H4 (cell line): ENCODE measurements at places on chromosomes 3 and 15.
A peak's percentile ranks its signal among the peaks of the same experiment; 100 is the strongest.

DNA sequence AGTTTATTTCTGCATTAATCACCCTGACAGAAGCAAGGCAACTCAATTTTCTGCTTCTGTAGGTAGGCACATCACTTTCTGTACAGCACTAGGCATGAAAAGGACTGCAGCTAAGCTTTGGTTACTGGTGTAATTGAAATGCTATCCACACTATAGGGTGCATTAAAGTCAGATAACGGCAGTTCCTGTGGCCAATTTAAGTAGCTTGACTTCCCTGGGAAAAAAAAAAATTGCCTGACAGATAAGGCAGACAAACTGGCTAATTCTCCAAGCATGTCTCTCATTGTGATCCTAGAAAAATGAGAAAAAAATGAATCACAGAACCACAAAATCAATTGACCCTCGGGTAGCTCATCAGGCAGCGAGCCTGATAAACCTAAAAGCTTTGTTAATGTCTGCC, 151.4 kb downstream of the MEIS2 start:
- DNase-seq: no peak

DNA sequence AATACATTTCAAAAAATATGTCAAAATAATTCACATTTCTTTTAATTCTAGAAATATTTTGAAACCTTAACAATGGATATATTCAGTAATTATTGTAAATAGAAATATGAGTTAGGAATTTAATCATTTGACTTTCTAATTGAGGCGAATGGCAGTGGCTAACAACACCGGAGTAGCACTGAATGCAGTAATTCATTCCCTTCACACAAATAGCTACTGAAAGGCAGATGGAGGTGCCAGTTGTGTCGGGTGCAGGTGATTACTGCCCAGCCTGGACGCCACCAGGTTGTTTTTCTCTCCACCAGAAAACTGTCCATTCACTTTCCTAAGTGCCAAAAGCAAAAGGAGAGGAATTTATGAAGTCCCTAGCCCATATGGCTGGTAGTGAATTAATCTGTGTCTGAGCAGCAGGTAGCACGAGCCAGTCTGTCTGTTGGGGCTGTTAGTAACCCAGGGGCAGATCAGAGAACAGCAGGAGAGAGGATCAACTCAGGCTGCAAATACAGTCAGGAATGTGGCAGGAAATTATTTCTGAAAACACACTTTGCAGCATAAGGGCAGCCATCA, 79.3 kb upstream of the GMNC start:
- no peak for DNase-seq

GRCh38 chr3:184426691-184427141, 46.9 kb downstream of the CHRD start:
- no peak for DNase-seq

- no peak for DNase-seq
Observed at GRCh38 chr3:157514371-157514895, 11.2 kb upstream of the VEPH1 start.

DNA sequence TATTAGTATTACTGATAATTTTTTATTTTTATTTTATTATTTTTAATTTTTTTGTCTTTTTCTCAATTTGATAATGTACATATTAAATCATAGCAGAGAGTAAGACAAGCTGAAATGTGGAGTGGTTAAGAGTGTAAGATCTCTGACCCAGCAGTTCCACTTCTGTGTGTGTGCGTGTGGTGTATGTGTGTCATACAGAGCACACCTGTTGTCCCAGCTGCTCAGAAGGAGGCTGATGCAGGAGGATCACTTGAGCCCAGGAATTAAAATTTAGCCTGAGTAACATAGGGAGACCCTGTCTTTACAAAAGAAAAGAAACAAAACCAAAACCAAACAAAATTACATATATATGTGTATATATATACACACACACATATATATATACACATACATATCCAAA, 1.4 kb upstream of the CIDEC start:
- DNase-seq: no peak

DNA sequence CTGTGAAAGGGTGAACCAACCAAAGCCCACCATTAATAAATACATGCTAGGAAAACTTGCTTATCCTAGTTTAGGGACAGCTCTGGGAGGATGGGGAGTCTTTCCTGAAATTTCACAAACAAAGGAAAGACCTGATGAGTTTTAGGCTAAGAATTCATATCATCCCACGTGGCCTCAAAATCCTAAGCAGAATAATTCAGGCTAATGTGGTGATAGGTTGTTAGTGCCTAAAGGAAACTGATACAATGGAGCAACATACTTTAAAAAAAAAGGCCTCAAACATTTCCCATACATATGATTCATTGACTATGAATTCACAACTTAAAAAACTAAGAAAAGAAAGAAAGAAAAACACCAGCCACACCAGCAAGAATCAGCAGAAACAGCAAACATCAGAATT, 126.9 kb upstream of the CNTN4 start:
- DNase-seq: no peak

- DNase-seq: peak; percentile 27
Observed at GRCh38 chr3:8851703-8852102, 82.3 kb upstream of the OXTR start.

DNA sequence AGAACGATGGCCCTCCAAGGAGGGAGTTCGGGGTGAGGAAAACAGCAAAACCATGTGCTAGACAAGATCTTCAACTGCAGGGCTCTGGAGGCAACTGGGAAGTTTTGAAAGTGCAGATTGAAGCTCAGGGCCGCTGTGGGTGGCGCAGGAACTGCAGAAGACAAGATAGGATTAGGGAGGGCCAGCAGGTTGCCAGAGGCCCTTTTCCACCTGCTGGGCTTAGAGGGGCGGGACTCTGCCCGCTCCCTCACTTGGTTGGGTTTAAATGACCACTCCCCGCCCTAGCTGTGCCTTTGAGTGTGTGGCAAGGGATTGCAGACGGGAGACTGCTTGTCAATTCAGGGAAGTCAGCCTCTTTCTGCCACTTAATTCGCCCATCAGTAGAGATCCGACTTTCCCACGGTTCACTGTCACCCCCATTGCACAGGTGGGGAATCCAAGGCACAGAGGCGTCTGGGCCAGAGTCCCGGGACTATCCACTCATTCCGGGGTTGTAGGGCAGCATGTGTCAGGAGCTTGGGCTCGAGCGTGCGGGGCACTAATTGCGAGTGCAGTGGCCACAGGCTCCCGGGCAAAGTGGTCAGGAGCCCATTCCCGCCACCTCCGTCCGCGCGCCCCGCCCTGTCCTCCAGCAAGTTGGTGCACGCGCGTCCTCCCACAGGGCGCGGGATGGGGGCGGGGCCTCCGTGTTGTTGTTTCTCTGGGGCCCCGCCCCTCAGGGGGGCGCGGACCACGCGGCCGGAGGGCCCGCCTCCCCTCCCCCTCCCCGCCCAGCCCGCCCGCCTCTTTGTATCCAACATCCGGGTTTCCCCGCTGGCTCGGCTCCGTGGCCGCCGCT, at the start of gene ACVR2B:
TSS of gene ACVR2B (plus strand) at position 816 of the 838 bp plus-strand sequence. CDS start 433 bp downstream, outside the sequence.
- peak; percentile 27 for DNase-seq

DNA sequence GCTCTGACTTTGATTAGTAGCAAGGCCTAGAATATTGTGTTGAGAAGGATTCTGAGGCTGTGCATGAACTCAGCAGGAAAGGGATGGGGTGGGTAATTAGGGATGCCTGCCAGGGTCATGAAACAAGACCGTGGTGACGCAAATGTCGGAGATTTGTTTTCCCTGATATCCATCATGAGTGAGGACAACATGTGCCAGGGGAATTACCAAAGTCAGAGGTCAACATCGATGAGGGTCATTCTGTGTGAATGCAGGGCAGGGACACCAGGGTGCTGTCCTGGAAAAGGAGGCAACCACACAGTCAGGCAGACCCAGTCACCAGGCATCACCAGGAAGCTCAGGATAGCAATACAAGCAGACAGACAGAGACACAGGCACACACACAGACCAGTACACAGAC, 52.2 kb downstream of the SLCO2A1 start:
- DNase-seq: no peak

DNA sequence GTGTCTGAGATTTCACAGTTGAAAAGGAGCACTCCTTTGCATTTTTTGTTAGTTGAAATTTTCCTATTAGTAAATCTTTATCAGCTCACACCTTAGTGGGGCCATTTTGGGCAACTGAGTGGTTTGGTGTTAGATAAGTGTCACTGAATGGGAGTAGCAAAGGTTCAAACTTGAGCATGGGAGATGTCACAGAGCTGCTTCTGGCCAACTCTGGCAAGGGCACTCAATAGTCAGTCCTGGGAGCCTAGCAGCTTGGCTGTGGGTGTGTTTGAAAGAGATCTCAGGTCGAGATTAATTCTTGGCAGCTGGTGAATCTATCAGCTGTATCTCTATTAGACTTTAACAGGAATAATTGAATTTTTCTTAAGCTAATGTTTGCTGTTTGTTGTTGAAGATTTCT, 579.3 kb downstream of the EDEM1 start:
- DNase-seq: no peak

- peak; percentile 17 for DNase-seq
Observed at GRCh38 chr15:33310481-33311311, at the start of gene RYR3. Gene RYR3 (plus strand): TSS chr15:33310967. CDS start chr15:33311046, 79 bp downstream.

- DNase-seq: no peak
Observed at GRCh38 chr15:25939122-25939521, 76.0 kb upstream of the ATP10A start.

DNA sequence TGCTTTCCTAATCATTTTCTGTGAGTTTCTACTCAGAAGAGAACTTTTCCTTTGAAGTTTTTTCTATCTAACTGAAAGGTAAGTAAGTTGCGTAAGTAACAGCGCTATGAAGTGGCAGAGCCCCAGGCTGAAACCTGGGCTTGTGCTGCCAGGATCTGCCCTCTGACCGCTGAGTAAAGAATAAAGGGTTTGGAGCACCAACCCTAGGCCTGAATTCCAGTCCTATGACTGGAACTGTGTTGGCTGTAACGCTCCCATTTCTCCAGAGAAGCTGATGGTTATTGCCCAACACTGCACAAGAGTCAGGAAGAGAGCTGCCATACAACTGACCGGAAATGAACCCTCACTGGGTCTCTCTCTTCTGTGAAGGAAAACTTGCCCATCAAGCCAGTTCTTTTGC, 87.0 kb downstream of the FOXB1 start:
- peak; percentile 84 for DNase-seq

DNA sequence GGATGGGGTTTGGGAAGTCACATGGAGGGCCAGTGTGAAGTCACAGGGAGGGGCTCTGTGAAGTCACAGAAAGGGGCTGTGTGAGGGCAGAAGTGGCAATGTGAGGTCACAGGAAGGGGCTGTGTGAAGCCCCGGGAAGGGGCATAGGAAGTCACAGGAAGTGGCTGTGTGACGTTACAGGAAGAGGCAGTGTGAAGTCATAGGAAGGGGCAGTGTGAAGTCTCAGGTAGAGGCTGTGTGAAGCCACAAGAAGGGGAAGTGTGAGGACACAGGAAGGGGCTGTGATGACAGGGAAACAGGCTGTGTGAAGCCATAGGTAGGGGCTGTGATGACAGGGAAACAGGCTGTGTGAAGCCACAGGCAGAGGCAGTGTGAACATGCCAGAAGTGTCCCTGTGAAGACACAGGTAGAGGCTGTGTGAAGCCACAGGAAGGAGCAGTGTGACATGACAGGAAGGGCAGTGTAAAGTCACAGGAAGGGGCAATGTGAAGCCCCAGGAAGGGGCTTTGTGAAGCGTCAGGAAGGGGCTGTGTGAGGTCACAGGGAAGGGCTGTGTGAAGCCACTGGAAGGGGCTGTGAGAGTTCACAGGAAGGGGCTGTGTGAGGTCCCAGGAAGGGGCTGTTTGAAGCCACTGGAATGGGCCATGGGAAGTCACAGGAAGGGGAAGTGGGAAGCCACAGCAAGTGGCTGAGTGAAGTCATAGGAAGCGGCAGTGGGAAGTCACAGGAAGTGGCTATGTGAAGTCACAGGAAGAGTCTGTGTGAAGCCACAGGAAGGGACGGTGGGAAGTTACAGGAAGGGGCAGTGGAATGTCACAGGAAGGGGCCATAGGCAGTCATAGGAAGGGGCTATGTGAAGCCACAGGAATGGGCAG, 37.1 kb downstream of the GASK1A start:
- no peak for DNase-seq

GRCh38 chr3:73727117-73727821, 102.5 kb upstream of the PDZRN3 start:
- peak; percentile 29 for DNase-seq

- DNase-seq: no peak
Observed at GRCh38 chr15:89714775-89715174, 24.2 kb downstream of the WDR93 start.

GRCh38 chr15:98715401-98715800, 67.1 kb downstream of the IGF1R start:
- no peak for DNase-seq

DNA sequence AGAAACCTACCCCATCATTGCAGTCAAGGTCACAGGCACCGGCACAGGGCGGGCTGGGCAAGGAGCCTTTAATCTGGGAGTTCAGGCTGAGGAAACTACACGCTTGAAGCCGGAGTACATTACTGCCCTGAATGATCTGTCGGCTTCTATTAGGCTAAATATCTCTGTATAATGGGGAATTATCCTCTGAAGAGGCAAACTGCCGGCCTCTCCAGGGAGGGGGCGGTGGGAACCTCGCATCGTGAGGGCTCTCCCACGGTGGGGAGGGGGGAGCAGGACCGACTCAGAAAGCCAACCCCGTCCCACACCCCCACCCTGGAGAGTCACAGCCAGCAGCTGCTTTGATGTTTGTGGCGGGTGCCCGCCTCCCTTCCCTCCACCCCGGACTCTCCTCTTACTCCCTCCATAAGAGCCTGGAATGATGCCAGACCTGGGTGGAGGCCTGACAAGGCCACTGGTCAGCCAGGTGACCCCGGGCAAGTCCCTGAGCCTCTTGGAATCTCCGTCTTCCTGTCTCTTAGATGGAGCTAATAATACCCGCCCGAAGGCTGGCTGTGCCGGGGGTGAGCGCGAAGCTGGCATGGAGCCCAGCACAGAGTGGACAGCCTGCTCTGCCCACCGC, 63.4 kb upstream of the LINGO1 start:
- no peak for DNase-seq

- no peak for DNase-seq
Observed at GRCh38 chr15:65231306-65231705, 20.0 kb upstream of the CILP start.

DNA sequence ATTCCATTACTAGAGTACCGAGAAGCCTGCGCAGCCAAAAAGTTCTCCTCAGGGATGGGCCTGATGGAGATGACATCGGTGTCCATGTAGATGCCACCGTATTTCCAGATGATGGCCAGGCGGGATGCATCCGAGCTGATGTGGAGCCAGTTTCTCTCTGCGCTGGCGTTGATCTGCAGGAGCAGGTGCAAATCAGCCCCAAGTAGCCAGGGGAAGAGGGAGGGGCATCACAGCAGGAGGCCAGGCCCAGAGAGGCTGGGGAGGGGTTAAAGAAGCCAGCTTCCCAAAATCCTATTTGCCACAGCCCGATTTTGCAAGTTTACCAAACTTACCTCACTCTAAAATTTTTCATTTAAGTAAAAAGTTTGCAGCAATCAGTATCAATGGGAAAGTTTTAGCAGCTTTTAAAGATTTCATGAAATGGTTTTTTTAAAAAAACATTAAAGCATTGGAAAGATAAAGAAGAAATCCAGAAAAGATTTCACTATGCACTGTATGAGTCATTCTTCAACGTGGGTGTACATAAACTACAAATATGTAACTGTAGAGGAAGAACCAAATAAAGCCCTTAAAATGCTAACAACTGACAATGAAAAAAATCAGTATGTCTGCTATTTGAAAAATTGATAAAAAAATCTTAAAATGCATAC, 7.4 kb downstream of the A4GNT start:
- no peak for DNase-seq

GRCh38 chr3:139173372-139174108, 128.8 kb upstream of the PRR23C start:
- DNase-seq: peak; percentile 60

- no peak for DNase-seq
Observed at GRCh38 chr3:15427981-15428380, 583 bp downstream of the EAF1 start.

- no peak for DNase-seq
Observed at GRCh38 chr3:18423401-18424212, 1.5 kb downstream of the SATB1 start.
